NB4 (cell line): ENCODE measurements at places on chromosomes 11 and 22.

DNA sequence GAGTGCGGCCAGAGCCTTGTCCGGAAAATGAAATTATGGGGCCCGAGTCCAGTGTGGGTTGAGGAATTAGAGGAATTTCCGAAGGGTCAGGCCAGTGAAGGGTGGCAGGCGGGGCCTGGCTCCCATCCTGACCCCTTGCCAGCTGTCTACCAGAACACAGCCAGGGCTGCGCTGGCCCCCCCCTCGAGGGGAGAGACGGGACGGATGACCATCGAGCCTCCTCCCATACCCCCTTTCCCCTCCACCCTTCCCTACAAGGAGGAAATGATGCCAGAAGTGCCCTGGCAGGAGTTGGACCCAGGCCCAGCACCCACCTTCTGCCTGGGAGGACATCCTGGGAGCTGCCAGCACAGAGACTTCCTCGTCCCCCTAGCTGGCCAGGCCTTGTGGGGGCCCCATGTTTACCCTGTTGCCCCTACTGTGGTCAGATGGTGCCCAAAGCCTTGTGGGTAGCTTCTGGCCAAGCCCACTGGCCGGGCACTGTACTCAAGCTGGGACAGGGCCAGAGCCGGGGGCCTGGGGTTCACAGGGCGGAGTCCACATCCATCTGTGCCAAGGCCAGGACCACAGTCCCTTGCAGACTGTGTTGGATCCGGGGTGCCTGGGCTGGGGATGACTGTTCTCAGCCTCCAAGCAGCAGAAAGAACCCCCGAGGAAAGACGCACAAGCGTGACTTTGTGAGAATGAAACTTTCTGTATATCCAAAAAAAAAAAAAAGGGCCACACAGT, 20.8 kb downstream of the ARVCF start:
- DNase-seq = no peak

DNA sequence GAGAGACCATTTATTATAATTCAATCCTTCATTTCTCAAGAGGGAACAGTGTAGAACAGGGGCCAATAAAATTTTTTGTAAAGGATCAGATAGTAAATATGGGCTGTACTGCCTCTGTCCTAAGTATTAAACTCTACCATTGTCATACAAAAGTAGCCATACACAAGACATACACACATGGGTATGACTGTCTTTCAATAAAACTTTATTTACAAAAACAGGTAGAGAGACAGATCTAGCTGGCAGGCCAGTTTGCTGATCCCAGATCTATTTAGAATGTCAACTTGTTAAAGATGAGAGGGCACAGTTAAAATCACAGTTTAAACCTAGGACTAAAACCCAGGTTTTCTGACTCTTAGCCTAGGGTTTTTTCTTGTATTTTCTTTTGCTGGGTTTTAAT, 16.7 kb downstream of the TRAF6 start:
- no peak for DNase-seq

- DNase-seq = no peak
These were observed 11.8 kb upstream of the BCR start for GRCh38 chr22:23168391-23169042.

- no peak for DNase-seq
These were observed 379.2 kb downstream of the SHANK2 start for GRCh38 chr11:70872955-70873735.

DNA sequence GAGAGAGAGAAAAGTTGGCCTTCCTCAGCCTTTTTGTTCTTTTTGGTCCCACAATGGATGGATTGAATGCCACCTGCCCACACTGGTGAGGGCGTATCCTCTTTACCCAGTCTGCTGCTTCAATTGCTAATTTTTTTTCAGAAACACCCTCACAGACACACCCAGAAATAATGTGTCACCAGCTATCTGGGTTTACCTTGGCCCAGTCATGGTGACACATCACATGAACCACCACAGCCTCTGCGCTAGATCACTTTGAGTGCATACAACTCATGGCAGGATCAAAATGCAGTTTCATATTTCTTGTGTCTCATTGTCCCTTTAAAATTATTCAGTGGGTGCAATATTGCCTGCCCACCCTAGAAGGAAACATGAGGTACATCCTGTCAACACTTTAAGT, 63.3 kb downstream of the ADAMTS15 start:
- DNase-seq = no peak

DNA sequence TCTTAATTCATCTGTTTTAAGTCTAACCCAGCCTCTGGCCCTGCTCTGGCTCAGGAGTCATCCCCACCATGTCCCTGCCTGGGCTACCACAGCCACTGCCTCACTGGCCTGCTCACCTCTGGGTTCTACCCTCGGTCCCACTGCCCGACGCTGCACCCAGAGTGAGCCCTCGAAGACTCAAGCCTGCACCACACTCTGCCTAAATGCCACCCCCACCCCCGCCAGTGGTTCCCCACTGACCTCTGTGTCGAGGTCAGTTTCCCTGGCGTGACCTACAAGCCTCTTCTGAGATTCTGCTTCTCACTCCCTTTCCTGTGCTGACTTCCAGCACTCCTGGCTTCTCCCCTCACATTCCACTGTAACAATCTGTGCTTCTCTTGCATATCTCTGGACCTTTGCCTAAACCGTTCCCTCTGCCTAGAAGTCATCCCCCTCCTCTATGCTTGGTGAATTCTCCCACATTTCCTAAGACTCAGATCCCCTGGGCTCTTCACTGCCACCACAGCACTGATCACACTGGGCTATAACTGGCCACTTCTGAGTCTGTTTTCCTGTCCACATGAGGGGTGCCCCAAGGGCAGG, 12.5 kb upstream of the PDE2A start:
- DNase-seq = no peak
